Progenitor cell of endocrine pancreas (in vitro differentiated cells): ENCODE measurements at places on chromosomes 11 and 22. TPM values are rescaled to one million over a fixed set of nuclear protein-coding genes. Genes with fewer than 3 reads are reported as not detected.

DNA sequence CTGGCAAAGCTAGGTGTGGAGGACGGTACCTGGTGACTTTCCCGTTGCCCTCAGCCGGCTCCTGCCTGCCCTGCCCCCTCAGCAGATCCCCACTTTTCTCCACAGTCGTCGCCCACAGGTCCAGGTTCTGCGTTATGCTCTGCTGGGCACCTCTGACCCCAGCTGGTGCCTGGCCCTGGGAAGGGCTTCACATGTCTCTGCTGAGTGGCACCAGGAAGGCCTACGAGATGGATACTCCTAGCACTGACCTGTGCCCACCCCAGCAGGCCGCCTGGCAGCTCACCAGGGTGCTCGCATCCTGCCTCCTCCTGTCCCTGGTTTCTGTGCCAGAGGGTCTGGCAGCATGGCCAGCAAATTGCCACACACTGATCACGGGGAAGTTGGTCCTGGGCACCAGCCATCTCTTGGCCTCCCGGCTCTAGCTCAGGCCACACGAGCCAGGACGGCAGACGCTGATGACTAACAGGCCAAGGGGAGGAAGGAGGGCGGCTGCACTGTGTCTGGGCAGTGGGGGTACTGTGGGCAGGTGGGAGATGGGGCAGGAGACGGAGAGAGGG, 13.8 kb downstream of the CARS1 start:
- DNase-seq: no peak

DNA sequence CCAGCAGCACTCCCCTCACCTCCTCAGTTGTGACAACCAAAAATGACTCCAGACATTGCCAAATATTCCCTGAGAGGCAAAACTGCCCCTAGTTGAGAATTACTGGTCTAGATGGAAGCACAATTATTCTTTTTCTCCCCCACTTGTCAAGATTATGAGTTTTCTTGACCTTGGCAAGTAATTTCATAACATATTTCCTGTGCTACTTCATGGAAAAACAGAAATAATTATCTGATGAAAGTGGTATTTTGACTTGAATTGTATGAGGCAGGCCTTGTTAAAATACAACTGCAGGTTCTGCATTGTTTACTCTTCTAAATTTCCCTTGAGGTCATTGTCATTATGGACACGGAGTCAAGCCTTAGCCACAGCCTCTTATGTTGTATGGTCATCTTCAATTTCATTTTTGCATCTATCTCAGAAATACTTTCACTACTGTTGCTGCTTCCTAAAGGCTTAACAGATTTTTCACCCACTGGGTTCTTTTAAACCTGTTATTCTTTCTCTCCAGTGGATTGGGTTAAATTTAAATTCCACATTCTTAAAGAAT, 32.2 kb upstream of the LDLRAD3 start:
- DNase-seq: no peak

Gene OR51E2
- total RNA-seq: not detected in 2 replicates

GRCh38 chr11:103281301-103281700, 172.1 kb downstream of the DYNC2H1 start:
- DNase-seq: no peak

- no peak for DNase-seq
These were observed 53.8 kb upstream of the DRD2 start for GRCh38 chr11:113528982-113529381.

- no peak for DNase-seq
These were observed 3.0 kb downstream of the PKP3 start for GRCh38 chr11:396948-397548.

Gene VPREB3
- not detected in 2 replicates for total RNA-seq

Gene TMEM191C
- 4.1 and 5.1 TPM in 2 replicates for total RNA-seq
